Mucosa of gallbladder (tissue), 1 donor: ENCODE measurements at places on chromosomes 5 and 9. TPM values are rescaled to one million over a fixed set of nuclear protein-coding genes. Genes with fewer than 3 reads are reported as not detected.

DNA sequence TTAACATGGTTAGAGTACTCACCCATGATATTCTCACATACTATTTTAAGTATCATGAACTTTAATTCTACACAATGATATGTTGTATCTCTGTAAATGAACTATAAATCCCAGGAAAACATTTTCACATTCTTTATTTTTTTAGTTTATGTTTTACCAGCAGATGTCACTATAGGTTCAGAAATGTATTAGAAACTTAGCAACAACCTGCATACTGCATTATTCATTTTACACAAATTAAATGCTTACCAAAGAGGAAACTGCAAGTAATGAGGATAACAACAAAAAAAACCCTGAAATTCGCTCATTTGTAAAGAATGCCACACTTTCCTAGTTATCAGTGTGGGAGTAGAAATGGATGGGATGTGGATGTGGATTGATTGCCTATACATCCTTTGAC, 217.5 kb upstream of the OTULINL start:
- no peak for DNase-seq

- no peak for DNase-seq
These were observed 352.6 kb upstream of the TARS1 start for GRCh38 chr5:33088176-33088575.

- no peak for DNase-seq
These were observed 147.3 kb downstream of the SGCD start for GRCh38 chr5:156474251-156474650.

DNA sequence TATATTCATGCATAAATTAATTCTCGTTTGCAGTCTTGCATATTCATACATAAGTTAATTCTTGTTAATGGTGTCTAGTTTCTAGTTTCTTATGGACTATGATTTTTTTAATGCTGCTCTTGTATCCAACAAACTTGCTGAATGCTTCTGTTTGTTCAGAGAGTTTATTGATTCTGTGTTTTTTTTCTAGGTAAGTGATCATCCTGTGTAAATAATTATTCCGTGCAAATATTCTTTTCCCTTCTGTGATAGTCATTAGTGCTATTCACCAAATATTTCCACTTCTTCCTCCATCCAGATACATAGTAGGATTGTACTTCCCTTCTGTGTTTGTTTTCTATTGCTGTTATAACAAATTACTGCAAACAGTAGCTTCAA, 35.8 kb upstream of the SHISAL2B start:
- no peak for DNase-seq

DNA sequence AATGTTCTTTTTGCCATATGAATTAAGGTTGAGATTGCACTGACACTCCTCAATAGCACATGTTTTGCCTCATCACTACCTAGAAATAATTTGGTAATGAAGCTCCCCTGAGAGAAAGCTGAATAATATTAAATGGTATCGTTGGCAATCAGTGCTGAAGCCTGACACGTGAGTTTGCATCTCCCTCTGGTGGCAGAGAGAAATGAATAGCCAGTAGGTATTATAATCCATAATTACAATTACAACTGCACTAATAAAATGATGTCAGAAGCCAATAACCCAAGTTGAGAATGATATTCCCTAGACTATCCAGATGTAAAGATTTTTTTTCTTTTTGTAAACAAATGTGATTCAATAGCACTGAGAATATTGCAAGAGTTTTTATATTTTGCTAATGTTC, 700.3 kb downstream of the PTPRD start:
- no peak for DNase-seq

DNA sequence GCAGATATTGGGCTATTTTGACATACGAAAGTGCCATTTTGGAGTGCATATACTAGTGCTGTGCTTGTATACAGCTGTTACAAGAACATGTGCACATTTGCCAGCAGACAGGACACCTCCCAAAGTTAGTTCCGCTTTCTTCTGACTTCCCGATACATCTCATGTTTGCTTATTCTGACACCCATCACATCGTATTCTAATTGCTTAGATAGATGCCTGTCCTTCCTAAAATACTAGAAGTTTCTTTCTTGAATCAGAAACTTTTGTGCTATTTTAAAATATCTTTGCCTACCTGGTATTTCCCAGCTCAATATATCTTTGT, 177.8 kb downstream of the TTLL11 start:
- no peak for DNase-seq

GRCh38 chr5:149227168-149227826, 44.4 kb upstream of the AFAP1L1 start:
- DNase-seq = no peak

GRCh38 chr9:80076162-80076561, 504.4 kb downstream of the TLE4 start:
- DNase-seq = no peak

DNA sequence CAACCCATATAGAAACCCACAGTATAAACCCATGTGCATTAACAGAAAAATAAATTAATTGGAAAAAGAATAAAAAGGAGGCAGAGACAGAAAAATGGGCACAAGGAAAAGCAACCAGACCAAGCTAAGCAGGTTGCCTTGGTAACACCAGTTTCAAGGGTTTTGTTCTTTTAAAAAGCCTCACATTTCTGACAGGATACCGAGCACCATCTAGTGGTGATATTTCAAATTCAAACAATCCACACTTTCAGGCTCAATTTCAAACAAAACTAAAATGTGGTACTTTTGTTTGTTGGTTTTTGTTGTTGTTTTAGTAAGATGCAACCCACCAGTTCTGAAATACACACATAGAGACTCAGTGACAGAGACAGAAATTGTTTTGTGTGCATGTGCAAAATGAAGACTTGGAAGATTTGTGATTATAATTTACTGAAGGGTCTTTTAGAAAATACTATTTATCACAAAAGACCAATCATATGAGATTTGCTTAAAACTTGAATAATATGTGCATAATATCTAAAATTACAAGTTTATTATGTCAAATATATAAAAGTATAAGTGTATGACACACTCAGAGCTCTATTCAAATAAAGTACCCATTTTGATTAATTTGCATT, 318.2 kb downstream of the SLCO4C1 start:
- DNase-seq = no peak

DNA sequence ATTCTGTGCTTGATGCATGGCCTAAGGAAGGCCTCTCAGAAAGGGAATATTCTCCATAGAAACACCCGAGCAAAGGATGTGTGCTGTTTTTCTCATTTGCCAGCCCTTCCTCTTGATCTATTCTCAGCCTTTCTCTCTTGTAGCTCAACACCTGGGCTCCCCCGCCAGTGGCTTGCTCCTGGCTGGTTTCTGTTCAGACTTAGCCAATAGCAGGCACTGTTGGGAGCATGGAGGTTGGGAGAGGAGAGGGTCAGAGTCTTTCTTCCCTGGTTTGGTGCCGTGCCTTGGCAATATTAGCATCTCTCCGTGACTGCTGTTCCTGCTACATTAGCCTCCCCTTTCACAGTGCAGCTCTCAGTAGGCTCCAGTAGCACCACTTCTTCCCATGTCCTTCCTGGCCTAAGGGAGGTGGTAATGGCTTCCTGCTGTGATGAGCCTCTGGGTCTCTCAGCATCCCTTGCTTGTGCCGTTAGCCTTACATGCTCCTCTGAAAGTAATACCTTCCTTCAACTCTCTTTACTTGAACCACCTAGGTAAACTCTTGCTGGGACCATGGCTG, 269.7 kb upstream of the GAS1 start:
- DNase-seq = no peak

DNA sequence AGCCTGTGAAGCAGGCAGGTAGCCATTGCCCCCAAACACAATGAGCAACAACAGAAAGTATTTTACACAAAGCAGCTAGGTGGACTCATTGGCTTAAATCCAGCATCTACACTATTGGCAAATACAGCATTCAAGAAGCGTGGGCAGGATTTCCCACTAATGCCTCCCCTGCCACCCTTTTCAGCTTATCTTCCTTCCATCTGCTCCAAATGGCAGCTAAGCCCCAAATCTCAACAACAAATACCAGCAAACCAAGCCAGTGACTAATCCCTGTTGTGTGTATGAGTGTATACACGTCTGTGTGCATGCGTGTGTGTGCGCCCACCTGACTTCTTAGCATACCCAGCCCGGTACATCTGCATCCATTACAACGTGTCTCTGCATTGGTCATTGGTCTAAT, 151.2 kb upstream of the WWC1 start:
- DNase-seq = no peak

- no peak for DNase-seq
These were observed 65.6 kb upstream of the FRRS1L start for GRCh38 chr9:109232449-109233237.

- DNase-seq = no peak
These were observed 19.1 kb upstream of the MVB12B start for GRCh38 chr9:126307322-126308061.

- DNase-seq = no peak
These were observed 49.5 kb upstream of the ALDH1B1 start for GRCh38 chr9:38343037-38343436.

- DNase-seq = no peak
These were observed 104.3 kb upstream of the MAP3K1 start for GRCh38 chr5:56710826-56711590.

DNA sequence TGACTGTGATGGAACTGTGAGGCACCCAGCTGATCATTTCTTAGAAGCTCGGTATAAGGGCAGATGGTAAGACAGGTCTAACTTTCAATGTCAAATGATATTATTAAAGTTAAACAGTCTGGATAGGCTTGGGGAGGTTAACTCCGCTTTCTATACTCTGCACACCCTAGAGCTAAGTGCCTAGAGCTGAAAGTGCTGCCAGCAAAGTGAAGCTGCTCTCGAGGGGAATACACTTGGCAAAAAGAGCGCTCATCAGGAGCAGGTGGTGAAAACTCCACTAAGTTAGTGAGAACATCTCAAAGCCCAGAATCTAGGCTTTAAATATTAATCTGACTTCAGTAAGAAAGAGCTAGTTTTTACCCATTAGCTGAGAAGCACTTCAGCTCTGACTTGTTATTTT, 349.6 kb upstream of the SLC30A5 start:
- no peak for DNase-seq

DNA sequence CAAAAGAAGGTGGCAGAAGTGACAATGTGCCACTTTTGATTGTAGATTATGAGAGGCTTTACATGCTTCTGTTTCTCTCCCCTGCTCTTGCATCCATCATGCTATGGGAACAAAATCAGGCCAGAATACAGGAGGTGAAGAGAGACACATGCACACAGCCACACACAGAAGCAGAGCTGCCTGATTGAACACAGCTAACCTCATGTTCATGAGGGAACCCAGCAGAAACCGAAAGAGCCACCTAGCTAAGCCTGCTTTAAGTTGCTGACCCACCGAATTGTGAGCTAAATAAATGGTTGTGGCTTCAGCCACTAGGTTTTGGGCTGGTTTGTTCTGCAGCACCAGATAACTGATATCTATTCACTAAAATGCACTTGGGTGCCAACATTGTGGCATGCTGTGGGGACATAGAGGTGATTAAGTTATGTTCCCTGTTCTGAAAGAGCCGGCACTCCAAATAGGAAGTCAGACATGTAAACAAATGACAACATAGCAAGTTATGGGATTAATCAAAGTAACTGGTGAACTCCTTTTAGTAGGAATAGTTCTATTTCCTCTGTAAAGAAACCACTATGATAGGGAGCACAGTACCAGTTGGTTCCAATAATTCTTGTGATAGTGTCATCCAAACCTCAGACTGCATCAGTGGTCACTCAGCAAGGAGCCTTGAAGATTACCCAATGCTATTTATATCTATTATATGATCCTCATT, 93.6 kb upstream of the TNC start:
- no peak for DNase-seq

The FLT4 gene
- total RNA-seq = 11.1 TPM

The TAF11L5 gene
- not detected for total RNA-seq

The MAT2B gene
- 65.3 TPM for total RNA-seq
